ENCODE measurements at places on chromosomes 1 and 21.

DNA sequence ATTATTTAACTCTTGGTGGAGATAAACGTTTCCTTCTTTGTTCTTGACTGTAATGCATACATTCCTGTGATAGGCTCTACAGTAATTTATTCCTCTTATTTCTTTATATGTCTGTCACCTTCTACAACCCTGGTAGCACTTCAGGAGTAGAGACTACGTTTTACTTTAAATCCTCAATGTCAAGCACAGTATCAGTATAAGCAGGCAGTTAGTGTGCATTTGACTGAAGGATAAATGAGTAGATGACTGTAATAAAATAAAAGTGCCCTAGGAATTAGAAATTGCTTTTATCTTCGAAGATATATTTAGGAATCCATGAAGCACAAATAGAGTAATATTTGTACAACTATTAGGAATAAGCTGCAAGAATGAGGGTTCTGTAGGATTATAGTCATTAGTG, 599.6 kb upstream of the PRMT6 start:
- no peak for DNase-seq

DNA sequence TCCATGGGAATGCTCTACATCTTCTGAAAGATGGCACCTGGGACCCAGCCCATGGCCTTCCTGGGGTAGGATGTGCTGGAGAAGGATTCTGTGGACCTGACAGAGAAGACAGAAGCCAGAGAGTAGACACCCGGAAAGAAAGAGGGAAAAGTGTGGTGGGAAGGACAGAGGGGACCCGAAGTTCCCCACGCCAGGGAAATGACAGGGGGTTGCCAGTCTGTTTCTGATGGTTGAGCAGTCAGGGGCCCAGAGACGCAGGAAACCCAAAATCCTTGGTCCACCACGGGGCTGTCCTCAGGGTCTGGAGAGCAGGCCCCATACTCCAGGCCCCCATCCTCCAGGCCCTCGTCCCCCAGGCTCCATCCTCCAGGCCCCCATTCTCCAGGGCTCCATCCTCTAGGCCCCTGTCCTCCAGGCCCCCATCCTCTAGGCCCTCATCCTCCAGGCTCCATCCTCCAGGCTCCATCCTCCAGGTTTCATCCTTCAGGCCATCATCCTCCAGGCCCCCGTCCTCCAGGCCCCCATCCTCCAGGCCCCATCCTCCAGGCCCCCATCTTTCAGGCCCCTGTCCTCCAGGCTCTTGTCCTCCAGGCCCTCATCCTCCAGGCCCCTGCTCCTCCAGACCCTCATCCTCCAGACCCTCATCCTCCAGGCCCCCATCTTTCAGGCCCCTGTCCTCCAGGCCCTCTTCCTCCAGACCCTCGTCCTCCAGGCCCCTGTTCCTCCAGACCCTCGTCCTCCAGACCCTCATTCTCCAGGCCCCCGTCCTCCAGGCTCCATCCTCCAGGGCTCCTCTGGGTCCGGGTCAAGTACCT, 1.0 kb upstream of the TFF2 start:
- no peak for DNase-seq

DNA sequence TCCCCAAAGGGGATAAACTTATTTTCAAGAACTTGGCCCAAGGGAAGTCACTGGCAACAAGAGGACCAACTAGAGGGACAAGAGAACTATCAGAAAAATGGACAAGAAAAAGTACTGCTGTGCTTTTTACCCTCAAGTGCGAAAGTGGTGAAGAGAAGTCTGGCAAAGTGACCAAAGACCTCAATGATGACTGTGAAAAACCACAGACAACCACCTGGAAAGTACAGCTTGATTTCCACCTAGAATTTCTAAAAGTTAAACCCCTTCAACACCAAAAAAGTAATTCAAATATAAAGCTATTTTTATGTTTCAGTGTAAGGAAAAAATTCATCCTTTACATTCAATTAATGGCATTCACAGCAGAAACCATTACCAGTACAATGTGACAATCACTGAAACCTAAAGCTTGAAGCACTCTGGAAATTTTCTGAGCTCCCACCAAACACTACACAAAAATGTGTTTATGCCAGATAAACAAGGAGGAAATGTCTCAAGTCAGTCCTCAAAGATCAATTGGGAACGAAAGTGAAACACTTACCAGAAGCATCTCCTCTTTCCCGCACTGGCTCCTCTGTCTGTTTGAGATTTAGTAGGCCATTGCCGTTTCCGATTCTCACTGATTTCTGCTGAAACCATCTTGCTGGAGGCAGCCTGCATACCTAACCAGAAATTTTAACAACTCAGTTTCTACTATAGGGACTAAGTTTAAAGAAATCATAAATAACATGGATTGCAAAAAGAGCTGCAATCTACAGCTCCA, 8.3 kb downstream of the SDE2 start:
- DNase-seq: no peak

GRCh38 chr1:214460304-214460916, 91.0 kb downstream of the PTPN14 start:
- no peak for DNase-seq

- no peak for DNase-seq
Measured at GRCh38 chr1:94864821-94865220, 44.7 kb downstream of the SLC44A3 start.

DNA sequence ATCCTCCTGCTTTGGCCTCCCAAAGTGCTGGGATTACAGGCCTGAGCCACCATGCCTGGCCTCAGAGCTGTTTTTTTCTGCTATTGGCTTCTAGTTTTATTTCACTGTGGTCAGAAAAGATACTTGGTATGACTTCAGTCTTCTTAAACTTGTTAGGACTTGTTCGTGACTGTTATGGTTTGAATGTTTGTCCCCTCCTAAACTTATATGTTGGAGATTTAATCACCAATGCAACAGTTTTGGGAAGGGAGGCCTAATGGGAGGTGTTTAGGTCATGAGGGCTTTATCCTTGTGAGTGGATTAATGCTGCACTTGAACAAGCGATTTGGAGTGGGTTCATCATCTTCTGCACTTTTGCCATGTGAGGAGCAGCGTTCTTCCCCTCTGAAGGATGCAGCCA, 24.5 kb upstream of the SOD1 start:
- DNase-seq: no peak

DNA sequence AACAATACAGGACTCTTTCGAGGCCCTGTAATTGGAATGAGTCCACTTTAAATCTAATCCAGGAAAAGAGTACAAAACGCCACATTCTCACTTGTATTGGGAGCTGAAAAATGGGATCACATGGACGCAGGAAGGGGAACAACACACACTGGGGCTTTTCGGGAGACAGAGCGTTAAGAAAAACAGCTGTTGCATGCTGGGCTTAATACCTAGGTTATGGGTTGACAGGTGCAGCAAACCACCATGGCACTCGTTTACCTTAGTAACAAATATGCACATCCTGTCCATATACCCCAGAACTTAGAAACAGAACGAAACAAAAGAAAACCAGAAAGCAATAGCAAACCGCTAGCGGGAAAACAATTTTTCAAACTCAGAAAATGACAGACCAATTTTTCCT, 1532.7 kb upstream of the TPTE start:
- no peak for DNase-seq

GRCh38 chr21:44932408-44933181, 7.2 kb upstream of the SLX9 start:
- no peak for DNase-seq

- DNase-seq: no peak
Measured at GRCh38 chr1:22341791-22342605, 109.7 kb upstream of the ZBTB40 start.

DNA sequence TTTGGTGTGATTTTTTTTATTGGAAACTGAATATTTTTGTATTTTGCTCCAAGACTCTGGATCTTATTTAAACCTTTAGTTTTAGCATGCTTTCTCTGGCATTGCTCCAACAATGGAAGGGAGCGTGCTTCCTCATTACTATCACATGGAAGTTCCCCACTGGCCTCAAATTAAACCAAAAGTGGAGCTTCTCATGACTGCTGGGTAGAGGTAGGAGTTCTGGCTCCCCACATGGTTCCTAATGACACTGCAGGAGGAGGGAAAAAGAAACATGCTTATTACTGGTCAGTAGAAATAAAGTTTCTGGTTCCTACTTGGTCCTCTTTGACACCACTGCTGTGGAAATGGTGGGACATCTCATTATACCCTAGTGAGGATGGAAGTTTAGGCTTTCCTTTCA, 310.5 kb downstream of the PTGER3 start:
- DNase-seq: no peak
